ENCODE measurements at places on chromosomes 1 and 21.

GRCh38 chr1:12049616-12050015 lies 13.5 kb upstream of the TNFRSF8 start:
- no peak for DNase-seq

- DNase-seq: peak; percentile 54
Measured at GRCh38 chr1:203593723-203594122, 32.9 kb upstream of the ATP2B4 start.

GRCh38 chr1:37174876-37175275 lies 140.6 kb upstream of the GRIK3 start:
- DNase-seq: no peak

- DNase-seq: no peak
Measured at GRCh38 chr21:28737674-28738419, 254.8 kb downstream of the LTN1 start.

DNA sequence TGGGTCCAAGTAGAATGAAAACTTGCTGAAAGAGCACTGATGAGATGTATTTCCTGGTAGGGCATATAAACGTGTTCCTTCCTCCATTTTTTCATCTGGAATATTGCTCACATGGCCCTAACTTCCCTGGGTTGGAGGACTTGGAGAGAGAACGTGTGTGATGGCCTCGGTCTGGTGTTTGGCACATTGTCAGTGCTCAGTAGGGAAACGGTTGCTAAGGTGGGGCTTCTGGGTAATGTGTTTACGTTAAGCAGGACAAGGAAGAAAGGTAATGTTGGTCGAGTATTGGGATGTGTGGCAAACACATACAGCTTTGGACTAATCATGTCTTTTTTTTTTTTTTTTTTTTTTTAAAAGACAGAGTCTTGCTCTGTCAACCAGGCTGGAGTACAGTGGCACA lies 6.2 kb downstream of the TTF2 start:
- no peak for DNase-seq

- no peak for DNase-seq
Measured at GRCh38 chr1:167923324-167924056, 9.6 kb upstream of the ADCY10 start.

GRCh38 chr1:106027871-106028270 lies 1028.6 kb upstream of the PRMT6 start:
- DNase-seq: no peak

DNA sequence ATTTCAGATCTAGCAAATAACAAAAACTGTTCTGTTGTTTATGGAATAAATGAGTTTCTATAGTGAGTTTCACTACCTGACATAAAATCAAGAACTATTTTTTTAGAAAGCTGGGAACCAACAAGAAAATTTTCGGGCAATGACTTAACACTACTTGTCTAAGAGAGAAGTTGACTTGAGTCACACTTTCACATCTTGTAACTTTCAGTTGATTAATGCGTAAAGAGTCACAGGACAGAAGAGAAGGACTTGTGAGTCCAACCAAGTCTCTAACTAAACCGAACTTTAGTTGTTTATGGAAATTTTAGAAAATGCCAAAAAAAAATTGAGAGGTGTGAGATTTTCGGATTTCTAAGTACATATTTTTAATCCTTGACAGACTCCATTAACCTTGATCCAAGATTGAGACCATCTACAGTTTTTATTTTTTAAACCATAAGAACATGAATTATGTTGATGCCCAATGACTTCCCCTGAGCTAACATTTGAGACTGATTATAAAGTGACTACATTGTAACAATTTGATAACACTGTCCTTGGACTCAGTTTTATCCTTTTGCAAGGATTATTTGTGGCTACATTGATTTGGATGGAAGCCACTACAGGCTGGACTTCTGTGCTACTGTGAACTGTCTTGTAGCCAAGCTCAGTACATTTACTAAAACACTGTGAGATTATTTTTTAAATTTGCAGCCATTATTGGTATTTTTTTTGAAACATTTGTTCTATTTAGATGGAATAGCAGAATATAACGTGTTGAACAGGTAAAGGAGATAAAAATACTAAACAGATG lies 284.0 kb downstream of the PTPRC start:
- no peak for DNase-seq

DNA sequence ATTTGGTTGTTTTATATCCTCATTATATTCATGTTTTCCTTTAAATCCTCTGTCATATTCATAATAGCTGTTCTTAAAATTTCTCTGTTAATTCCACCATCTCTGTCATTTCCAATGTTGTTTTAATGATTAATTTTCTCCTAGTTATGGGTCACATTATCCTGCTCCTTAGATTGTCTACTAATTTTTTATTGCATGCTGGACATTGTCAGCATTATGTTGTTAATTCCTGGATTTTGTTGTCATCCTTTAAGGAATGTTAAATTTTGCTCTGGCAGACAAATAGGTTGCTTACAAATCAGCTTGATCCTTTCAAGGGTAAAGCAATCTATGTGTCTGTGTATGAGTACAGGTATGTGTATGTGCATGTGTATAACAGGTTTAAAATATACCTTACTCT lies 393.8 kb upstream of the POU3F1 start:
- DNase-seq: no peak

- DNase-seq: no peak
Measured at GRCh38 chr1:64459743-64460142, 10.2 kb upstream of the CACHD1 start.

- no peak for DNase-seq
Measured at GRCh38 chr1:59682396-59683080, 132.2 kb upstream of the HOOK1 start.

GRCh38 chr1:97630281-97630680 lies 290.6 kb downstream of the DPYD start:
- no peak for DNase-seq

GRCh38 chr1:21241771-21242581 lies 48.3 kb downstream of the ECE1 start:
- DNase-seq: no peak

- no peak for DNase-seq
Measured at GRCh38 chr1:210464519-210465039, 135.9 kb downstream of the HHAT start.

DNA sequence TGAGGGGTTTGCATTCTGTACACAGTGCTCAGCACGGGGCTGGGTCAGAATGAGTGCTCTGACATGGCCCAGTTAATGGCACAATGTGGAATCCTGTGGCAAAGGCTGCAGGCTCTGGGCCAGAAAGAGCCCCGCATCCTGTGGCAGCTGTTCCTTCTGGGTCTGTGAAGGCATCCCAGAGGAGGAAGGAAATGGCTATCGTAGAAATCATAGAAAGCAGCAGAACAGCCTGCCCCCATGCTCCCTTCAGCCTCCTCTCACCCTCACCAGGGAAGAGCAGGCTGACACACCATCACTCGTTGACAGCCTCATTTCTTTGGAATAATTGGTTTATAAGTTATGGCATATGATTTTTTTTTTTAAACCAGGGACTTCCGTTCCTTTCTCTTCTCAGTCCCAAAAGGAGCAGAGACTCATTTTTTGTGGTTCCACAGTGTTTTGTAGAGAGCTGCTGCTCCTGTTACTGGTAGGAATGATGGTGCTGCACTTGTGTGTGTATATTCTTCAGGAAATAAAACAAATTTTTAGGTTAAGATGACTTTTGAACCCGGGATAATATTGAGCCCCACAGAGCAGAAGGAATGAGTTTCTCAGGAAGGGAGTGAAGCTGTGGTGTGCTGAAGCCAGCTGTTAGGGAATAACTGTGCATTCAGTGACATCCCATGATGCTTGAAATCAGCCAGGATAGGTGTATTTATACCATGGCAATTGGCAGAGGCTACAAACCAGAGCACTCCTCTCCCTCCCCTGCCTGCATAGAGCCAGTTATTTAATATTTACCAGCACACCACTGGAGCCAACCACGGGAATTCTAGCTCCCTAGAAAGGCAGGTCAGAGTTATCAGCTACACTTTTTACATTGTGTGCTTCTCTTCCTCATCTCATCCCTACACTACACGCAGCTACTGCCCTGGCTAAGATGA lies 32.0 kb downstream of the PLXNA2 start:
- DNase-seq: no peak

DNA sequence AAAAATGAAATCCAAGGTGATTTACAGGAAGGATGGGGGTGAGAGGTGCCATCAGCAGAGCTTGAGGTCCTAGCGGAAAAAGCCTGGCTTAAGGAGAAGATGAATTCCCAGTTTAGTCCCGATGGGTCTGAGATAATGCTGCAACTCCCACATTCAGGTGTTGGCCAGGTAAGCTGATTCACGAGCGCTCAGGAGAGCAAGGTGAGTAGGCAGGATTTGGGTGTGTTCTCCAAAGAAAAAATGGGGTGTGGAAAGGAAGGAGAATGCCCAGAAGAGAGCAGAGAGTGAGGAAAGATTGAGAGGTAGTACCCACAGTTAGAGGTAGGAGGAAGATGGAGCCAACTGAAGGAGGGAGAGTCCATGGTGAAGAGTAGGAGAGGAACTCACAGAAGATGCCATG lies 12.5 kb downstream of the RIMS3 start:
- no peak for DNase-seq

- no peak for DNase-seq
Measured at GRCh38 chr1:239947801-239948200, 143.9 kb upstream of the FMN2 start.

DNA sequence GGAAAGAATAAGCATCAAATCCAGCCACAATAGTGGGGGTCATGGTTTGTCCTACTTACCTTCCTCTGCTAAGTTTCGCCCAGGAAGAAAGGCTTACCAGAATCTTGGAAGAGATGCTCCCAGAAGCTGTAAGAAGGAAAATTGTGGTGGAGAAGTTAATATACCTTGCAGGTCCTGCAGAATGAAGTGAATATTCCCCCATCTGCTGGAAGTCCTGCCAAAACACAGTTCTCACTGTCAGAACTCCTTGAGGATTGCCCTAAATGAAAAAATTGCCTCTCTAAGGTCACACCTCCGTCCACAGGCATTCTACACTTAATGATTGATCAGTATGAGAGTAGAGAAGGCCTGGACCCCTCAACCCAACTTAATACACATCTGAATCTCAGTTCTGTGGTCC lies 78.4 kb upstream of the RGS21 start:
- no peak for DNase-seq

GRCh38 chr1:67097305-67097704 lies 37.5 kb downstream of the C1orf141 start:
- no peak for DNase-seq

DNA sequence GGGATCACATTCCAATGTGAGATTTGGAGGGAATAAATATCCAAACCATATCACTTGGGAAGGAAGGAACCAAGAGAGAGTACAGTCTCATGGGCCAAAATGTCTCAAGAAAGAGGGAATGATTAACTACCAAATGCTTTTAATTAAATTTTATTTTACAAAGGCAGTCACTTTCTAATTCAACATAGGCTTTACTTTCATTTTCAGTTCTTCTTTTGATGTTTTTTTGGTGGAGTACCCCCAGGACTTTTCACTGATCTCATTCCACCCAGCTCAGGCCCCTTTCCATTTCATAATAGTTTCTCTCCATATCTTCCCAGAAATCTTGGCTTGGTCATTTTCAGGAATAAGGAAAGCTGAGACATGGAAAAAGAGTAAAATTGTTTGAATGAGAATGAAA lies 5.1 kb upstream of the SLAMF7 start:
- no peak for DNase-seq

- no peak for DNase-seq
Measured at GRCh38 chr1:171798311-171798710, 16.9 kb downstream of the METTL13 start.

- DNase-seq: no peak
Measured at GRCh38 chr1:190658907-190659306, 181.2 kb upstream of the BRINP3 start.

- no peak for DNase-seq
Measured at GRCh38 chr1:106897976-106898375, 158.5 kb upstream of the PRMT6 start.
